ENCODE measurements at places on chromosomes 12 and 14. TPM values are rescaled to one million over a fixed set of nuclear protein-coding genes. Genes with fewer than 3 reads are reported as not detected.

Gene KLRC1
- total RNA-seq = 0.24 TPM

Gene TNFAIP2
- 32.2 TPM for total RNA-seq

Gene FLRT2
- total RNA-seq = 10.3 TPM

Gene SLC8A3
- 1.3 TPM for total RNA-seq

Gene KRT78
- not detected for total RNA-seq

Gene TSPAN11
- 2.5 TPM for total RNA-seq

Gene KLRC2
- not detected for total RNA-seq

Gene CLEC2D
- total RNA-seq = 6.5 TPM

DNA sequence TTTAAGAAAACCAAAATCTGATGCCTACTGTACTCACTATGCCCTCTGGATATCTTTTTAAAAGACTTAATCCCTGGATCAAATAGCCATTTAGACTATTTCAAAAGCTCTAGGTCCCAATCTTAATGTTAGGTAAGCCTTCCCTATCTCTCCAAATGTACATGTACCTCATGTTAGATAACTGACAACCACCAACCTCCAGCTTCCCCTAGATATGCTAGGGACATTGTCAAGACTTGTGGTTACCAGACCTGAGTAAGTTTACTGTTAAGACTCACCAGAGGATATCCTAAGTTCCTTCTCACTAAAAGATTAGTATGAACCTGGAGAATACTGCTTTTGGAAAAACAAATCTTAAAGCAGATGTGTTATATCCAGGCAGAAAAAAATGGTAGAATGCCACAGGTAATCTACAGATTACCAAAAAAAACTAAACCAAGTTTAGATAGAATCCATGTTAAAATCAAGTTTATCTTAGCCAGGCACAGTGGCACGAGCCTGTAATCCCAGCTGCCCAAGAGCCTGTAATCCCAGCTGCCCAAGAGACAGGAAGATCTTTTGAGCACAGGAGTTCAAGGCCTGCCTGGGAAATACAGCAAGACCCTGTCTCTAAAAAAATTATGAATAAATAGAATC lies 9.7 kb downstream of the NAP1L1 start:
- DNase-seq = no peak
- H3K27me3 ChIP-seq = no peaks in the 10 kb centered on the region
- H3K36me3 ChIP-seq = no peaks in the 10 kb centered on the region
- H3K27ac ChIP-seq = no peak overlapping the region
- no peak overlapping the region for H3K4me3 ChIP-seq
- H3K4me1 ChIP-seq = peaks cover 50% of the 10 kb centered on the region

- H3K4me3 ChIP-seq = no peak overlapping the region
- DNase-seq = no peak
- H3K4me1 ChIP-seq = no peaks in the 10 kb centered on the region
- no peak overlapping the region for H3K27ac ChIP-seq
- no peaks in the 10 kb centered on the region for H3K27me3 ChIP-seq
- H3K36me3 ChIP-seq = no peaks in the 10 kb centered on the region
Observed at GRCh38 chr14:64562436-64562835, 12.7 kb downstream of the PPP1R36 start.

DNA sequence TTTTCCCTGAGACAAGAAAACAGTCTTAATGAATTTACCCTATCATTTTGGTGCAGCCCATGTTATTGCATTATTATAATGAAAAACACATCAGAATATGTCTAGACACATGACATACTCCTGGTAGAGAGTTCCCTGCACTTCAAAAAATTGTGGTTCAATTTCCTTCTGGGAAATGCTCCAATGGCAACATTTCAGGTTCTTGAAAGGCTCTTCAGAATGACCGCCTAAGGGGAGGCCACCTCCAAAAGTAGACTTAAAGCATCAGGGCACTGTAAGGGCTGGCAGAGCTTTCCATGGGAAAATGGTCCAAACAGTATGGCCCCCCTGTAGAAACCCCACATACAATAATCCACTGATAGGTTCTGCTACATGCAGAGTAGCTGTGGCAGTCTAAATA lies 110.7 kb downstream of the SLC25A21 start:
- no peak for DNase-seq
- no peaks in the 10 kb centered on the region for H3K4me1 ChIP-seq
- H3K27me3 ChIP-seq = no peaks in the 10 kb centered on the region
- H3K36me3 ChIP-seq = no peaks in the 10 kb centered on the region
- no peak overlapping the region for H3K4me3 ChIP-seq
- H3K27ac ChIP-seq = no peak overlapping the region

GRCh38 chr14:68825729-68826128 lies 32.9 kb upstream of the ZFP36L1 start:
- H3K4me1 ChIP-seq = peaks cover 9% of the 10 kb centered on the region
- no peaks in the 10 kb centered on the region for H3K36me3 ChIP-seq
- no peak overlapping the region for H3K4me3 ChIP-seq

GRCh38 chr14:76489667-76490066 lies 113.7 kb downstream of the ESRRB start:
- no peaks in the 10 kb centered on the region for H3K27me3 ChIP-seq
- no peaks in the 10 kb centered on the region for H3K4me1 ChIP-seq
- no peak overlapping the region for H3K27ac ChIP-seq
- no peak overlapping the region for H3K4me3 ChIP-seq

- no peaks in the 10 kb centered on the region for H3K36me3 ChIP-seq
- no peaks in the 10 kb centered on the region for H3K27me3 ChIP-seq
- no peak overlapping the region for H3K4me3 ChIP-seq
- H3K27ac ChIP-seq = no peak overlapping the region
Observed at GRCh38 chr14:105026802-105027563, 6.1 kb upstream of the CDCA4 start.

DNA sequence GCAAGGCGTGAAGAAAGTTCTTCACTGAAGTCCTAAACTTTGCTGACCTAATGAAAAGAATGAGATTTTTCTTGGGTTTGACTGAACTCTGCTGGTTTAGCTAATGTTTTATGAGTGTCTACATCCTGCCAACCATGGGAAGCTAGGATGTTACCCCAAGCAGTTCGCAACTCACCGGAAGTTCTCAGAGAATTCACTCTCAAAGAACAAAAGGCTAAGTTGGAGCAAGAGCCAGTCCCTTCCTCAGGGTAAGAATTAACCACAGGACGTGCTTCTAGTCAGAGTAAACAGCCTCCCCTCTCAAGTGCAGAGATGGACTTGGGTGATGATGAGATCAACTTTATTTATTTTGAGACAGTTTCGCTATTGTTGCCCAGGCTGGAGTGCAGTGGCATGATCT lies 37.3 kb downstream of the TCHP start:
- H3K27ac ChIP-seq = no peak overlapping the region
- H3K4me1 ChIP-seq = no peaks in the 10 kb centered on the region
- no peaks in the 10 kb centered on the region for H3K27me3 ChIP-seq
- no peak overlapping the region for H3K4me3 ChIP-seq
- no peak for DNase-seq
- H3K36me3 ChIP-seq = peaks cover 68% of the 10 kb centered on the region

DNA sequence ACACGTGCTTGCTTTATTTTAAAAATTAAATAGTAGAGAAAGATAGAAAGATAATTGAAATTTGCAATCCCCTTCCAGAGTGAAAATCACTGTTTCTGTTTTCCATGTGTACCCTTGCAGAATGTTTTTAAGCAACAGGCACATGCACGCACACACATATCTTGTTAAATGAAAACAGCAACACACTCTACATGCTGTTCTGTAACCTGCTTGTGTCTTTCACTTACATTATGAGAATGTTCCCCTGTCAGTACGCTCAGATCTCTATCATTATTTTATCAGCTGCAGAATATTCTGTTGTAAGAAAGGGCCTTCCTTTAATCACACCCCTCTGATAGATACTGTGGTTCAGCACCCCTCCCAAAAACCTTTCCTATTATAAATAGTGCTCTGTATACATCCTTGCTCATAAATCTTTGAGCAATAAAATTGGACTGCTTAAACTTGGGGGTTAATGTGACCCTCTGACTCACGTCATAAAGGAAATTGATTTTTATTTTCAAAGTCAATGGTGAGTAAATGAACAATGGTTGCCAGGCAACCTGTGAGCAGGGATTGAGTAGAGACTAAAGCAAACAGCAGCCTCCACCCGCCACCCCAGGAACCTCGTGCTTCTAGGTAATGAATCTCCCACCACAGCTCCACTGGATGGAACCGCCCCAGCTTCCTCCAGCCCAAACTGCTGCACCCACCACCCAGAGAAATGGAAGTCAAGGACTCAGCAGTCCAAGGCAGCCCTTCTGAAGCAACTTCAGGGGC lies 31.9 kb upstream of the CHGA start:
- DNase-seq = no peak
- no peak overlapping the region for H3K4me3 ChIP-seq
- H3K27ac ChIP-seq = no peak overlapping the region
- no peaks in the 10 kb centered on the region for H3K36me3 ChIP-seq
- H3K4me1 ChIP-seq = no peaks in the 10 kb centered on the region

- H3K4me1 ChIP-seq = no peaks in the 10 kb centered on the region
- H3K27ac ChIP-seq = no peak overlapping the region
- DNase-seq = no peak
- no peak overlapping the region for H3K4me3 ChIP-seq
Observed at GRCh38 chr12:49039421-49040363, 20.9 kb downstream of the KMT2D start.

DNA sequence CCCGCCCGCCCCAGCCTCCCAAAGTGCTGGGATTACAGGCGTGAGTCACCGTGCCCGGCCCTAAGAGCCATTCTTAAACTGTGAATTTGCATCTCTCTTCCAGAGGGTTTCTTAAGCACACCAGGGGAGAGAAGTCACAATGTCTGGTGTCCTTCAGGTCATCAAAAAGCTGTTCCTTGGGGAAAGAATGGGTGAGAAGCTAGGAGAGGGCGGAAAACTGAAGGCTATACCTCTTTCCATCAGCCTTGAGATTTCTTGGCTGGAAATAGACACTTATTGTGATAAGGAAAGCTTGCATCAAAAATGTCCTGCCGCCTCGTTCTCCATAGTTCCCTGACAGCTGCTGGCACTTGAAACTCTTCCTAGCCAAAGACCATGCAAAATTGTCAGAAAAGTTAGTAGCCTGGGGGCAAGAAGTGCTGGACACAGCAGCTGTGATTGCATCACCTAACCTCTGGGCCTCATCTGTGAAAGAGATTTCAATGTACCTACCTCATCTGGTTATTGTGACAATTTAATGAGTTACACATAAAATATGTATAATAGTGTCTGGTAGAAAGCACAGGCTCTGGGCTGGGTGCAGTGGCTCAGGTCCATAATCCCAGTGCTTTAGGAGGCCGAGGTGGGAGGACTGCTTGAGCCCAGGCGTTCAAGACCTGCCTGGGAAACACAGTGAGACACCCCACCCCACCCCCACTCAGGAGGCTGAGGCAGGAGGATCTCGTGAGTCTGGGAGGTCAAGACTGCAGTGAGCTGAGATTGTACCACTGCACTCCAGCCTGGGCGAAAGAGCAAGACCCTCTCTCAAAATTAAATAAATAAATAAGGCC lies 9.7 kb upstream of the UBC start:
- no peak overlapping the region for H3K4me3 ChIP-seq
- H3K27me3 ChIP-seq = no peaks in the 10 kb centered on the region
- DNase-seq = no peak
- H3K36me3 ChIP-seq = no peaks in the 10 kb centered on the region

DNA sequence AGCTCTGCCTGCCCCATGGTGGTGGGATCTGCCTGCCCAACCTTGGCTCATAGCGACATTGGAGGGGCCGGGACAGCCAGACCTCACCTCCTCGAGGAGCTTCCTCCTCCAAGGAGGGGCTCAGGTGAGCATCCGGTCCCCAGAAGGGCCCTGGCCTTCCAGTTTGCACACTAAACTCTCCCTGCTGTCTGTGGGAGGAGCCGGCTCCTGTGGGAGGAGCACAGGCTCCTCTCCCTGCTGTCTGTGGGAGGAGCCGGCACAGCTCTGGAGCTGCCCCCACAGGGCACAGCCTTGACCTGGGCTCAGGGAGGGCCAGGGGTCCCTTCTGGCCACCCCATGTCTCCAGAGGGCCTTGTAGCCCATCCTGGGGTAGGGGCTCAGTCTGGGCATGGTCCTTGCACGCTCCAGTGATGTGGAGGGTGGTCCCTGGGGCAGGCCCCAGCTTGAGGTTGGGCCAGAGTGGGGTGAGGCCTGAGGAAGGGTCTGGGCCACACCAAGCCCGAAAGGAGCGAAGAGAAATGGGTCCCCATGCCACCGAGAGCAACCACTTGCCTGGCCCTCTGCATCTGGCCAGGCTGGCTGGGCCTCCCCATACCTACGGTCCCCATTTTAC lies 147.5 kb upstream of the C14orf180 start:
- H3K4me3 ChIP-seq = no peak overlapping the region

GRCh38 chr14:49212721-49213120 lies 373.5 kb downstream of the RPS29 start:
- no peaks in the 10 kb centered on the region for H3K27me3 ChIP-seq
- H3K27ac ChIP-seq = no peak overlapping the region
- no peaks in the 10 kb centered on the region for H3K4me1 ChIP-seq
- H3K4me3 ChIP-seq = no peak overlapping the region
- no peak for DNase-seq

- DNase-seq = no peak
- H3K27ac ChIP-seq = no peak overlapping the region
- no peak overlapping the region for H3K4me3 ChIP-seq
Observed at GRCh38 chr12:23899434-23899833, 50.0 kb downstream of the SOX5 start.

- no peaks in the 10 kb centered on the region for H3K36me3 ChIP-seq
- H3K27me3 ChIP-seq = no peaks in the 10 kb centered on the region
- no peak for DNase-seq
- no peak overlapping the region for H3K27ac ChIP-seq
- H3K4me1 ChIP-seq = no peaks in the 10 kb centered on the region
- H3K4me3 ChIP-seq = no peak overlapping the region
Observed at GRCh38 chr12:27382171-27382795, 49.6 kb downstream of the BMAL2 start.

DNA sequence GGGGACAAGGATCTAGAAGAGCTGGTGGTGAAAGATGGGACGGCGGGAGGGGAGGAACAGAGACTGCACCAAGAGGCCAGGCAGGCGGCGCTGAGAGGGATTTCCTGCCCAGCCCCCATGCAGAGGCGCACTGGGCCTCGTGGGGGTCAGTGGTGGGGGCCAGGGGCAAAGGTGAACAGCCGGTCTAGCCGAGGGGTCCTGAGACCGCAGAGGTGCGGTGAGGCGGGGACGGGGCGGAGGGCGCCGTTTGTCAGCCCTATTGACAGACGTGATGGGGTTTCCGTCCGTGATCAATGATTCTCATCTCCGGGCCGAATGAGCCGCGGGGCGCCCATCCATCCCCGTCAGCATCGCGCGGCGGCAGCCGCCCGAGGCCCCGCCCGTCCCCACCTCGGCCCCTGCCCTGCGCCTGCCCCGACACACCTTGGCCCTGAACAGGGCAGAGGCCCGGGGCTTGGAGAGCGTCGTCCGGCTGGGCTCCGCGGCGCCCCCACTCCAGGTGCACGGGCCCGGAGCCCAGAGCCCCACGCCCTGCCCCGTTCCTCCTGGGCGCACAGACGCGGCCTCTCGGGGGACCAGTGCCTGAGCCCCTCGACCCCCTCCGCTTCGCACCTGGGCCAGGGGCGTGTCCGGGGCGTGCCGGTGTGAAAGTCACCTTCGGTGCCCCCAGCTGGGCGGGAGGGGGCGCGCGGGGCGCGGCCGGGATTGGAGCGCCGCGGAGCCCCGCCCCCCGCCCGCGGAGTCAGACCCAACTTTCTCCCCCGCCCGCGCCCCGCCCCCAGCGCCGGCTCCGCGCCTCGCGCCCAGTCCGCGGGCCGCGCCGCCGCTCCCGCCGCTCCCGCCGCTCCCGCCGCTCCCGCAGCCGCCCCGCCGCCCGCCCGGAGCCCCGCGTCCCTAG lies at the start of gene NXPH4:
Gene NXPH4 (plus strand): TSS at position 781 of the 898 bp plus-strand sequence. CDS start 176 bp downstream, outside the sequence.
- no peak for DNase-seq
- H3K27ac ChIP-seq = no peak within 1 kb of the TSS
- H3K36me3 ChIP-seq = peaks cover 6% of the 10 kb centered on the region
- peaks cover 8% of the 10 kb centered on the region for H3K27me3 ChIP-seq
- H3K4me3 ChIP-seq = peak within 1 kb of the TSS; percentile 37
- peaks cover 47% of the 10 kb centered on the region for H3K4me1 ChIP-seq

Data from right atrium auricular region (tissue), 2 donors.